ENCODE measurements at places on chromosomes 7 and 10. TPM values are rescaled to one million over a fixed set of nuclear protein-coding genes. Genes with fewer than 3 reads are reported as not detected.

DOCK1 gene
- total RNA-seq = 98.5 TPM

LIPF gene
- not detected for total RNA-seq

ANXA8L1 gene
- total RNA-seq = not detected

CALHM3 gene
- total RNA-seq = not detected

CPA4 gene
- total RNA-seq = 25.9 TPM

ASB4 gene
- under 0.01 TPM for total RNA-seq

GARIN1A gene
- total RNA-seq = 0.43 TPM

CYP26C1 gene
- total RNA-seq = under 0.01 TPM

TES gene
- 36.1 TPM for total RNA-seq

FAM25G gene
- total RNA-seq = not detected

CDC14C gene
- not detected for total RNA-seq

LRRC18 gene
- total RNA-seq = not detected

INHBA gene
- 38.9 TPM for total RNA-seq

FBXO24 gene
- total RNA-seq = 0.28 TPM

POMZP3 gene
- total RNA-seq = 4.9 TPM

ASB10 gene
- total RNA-seq = not detected

CLDN4 gene
- 0.14 TPM for total RNA-seq

PTN gene
- total RNA-seq = 27.8 TPM

OGDHL gene
- 0.14 TPM for total RNA-seq

VSTM2A gene
- total RNA-seq = not detected

AFAP1L2 gene
- 0.14 TPM for total RNA-seq

DLG5 gene
- 21.9 TPM for total RNA-seq

SUGCT gene
- 14.9 TPM for total RNA-seq

LRRN3 gene
- total RNA-seq = 2.1 TPM

CTAGE15 gene
- 0.14 TPM for total RNA-seq

RASA4 gene
- total RNA-seq = 7.0 TPM

Data from smooth muscle cell of bladder (primary cell).